ENCODE measurements at places on chromosomes 16 and 17.
A peak's percentile ranks its signal among the peaks of the same experiment; 100 is the strongest.

GRCh38 chr17:43556292-43556691 is 10.2 kb upstream of the ETV4 start:
- DNase-seq, result no peak

- peak; percentile 75 for DNase-seq
Observed at GRCh38 chr17:60142872-60143499, 6.8 kb upstream of the CA4 start.

DNA sequence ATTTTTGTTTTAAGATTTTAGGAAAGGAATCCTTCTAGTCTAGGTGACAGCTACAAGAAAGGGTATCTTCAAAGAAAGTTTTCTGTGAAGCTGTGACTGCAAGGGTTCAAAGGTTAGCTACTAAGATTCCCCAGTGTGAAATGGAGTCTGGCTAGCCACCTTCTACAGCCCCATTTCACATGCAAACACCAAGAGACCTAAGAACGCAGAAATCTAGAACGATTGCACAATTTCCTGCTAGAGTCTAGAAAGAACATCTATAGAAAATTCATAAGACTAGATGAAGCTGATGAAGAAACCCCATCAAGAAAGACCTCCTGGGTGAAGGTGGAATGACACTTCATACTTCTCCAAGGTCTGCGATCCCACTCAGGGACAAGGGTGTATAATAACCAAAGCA is 77.1 kb downstream of the STX8 start:
- DNase-seq, result no peak

DNA sequence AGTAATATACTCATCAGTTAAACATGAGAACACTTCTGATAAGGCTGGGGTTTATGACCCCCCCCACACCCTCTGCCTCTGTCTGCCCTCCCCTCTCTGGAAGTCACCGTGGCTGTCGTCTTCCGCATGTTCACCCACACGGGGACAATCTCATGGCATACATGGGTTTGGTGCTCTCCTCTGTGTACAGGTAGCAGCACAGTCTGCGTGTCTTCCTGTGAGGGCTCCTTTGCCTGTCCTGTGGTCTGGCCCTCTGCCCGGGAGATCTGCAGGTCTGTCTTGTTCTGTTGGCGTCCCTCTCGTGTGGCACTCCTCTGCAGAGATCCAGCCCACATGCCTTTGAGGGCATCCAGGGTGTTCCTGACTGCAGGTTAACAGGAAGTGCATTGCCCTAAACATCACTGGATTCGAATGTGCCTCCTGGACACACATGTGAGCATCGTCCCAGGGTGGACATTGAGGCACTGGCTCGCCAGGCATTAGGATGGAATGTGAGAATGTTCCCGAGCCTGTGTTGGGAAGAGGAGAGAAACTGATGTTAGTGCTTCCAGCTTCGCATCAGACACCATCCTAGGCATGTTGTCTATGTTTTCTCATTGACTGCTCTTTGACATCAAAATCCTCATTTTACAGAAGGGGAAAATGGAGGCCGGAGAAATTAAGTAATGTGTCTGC is 54.5 kb downstream of the NKD1 start:
- no peak for DNase-seq

GRCh38 chr17:38702916-38703741 is 1.9 kb upstream of the MLLT6 start:
- no peak for DNase-seq

GRCh38 chr17:76241204-76241538 is 878 bp upstream of the RNF157 start:
- DNase-seq, result no peak

- no peak for DNase-seq
Observed at GRCh38 chr16:88055356-88055755, 104.1 kb downstream of the BANP start.

- peak; percentile 74 for DNase-seq
Observed at GRCh38 chr16:79770244-79771064, 169.9 kb upstream of the MAF start.

GRCh38 chr16:1659031-1659430 is 19.0 kb upstream of the JPT2 start:
- no peak for DNase-seq

GRCh38 chr16:193441-193840 is 13.2 kb downstream of the HBQ1 start:
- no peak for DNase-seq

- no peak for DNase-seq
Observed at GRCh38 chr17:1050246-1050995, 53.5 kb downstream of the TIMM22 start.

- no peak for DNase-seq
Observed at GRCh38 chr16:84136331-84137125, 8.4 kb downstream of the HSDL1 start.

DNA sequence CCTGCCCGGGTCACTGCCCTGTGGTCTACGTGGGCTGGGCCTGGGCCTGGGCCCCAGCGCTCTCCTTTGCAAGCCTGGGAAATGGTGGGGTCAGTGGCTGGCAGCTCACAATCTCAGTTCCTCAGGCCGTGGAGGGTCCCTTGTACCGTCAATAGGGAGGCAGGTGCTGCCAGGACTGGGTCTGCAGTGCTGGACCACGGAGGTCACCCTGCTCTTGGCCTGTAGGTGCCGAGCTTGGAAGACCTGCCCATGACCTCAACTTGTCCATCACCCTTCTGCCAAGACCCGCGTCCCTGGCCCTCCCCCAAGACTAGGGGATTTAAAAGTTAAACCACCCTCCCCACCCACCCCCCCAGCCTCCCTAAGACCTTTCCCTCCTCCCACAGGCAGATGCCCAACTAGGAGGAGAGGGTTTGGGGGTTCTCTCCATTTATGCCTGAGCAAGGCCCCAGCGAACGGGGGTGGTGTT is 2.5 kb downstream of the TBX2 start:
- DNase-seq, result no peak

GRCh38 chr17:33688771-33689170 is 395.7 kb upstream of the ASIC2 start:
- no peak for DNase-seq

GRCh38 chr17:7340179-7340578 is 3.9 kb downstream of the ACAP1 start:
- DNase-seq, result no peak

- no peak for DNase-seq
Observed at GRCh38 chr17:74052993-74053711, 150.3 kb upstream of the RPL38 start.

DNA sequence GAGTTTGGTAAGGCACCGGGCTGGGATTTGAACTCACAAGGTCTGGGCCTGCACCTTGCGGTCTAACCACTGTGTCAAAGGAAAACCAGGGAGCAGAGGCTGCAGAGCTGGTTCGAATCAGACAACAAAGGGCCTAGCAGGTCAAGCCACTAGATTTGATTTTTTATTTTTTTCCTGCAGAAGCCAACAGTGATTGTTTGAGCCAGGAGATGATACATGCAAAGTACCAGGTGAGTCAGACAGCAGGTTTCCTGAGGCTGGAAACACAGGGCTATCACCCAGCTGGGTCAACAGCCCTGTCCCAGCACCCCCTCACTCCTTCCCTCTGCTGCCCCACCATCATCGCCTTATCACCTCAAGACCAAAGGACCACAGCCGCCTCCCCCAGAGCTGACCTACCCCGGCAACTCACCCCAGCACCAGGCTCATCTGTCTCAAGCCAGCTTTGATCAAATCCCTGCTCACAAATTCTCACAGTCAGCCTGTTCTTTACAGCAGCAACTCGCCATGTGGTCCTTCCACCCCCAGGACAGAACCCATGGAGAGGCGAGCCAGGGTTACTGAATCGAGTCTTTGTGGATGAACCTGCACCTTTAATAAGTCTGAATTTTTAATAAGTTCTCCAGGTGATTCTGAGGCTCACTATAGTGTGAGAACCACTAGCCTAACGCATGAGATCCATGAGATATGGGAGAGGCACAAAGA is 13.0 kb upstream of the KRT19 start:
- DNase-seq, result no peak

GRCh38 chr17:46198233-46198632 is 5.0 kb upstream of the KANSL1 start:
- no peak for DNase-seq

DNA sequence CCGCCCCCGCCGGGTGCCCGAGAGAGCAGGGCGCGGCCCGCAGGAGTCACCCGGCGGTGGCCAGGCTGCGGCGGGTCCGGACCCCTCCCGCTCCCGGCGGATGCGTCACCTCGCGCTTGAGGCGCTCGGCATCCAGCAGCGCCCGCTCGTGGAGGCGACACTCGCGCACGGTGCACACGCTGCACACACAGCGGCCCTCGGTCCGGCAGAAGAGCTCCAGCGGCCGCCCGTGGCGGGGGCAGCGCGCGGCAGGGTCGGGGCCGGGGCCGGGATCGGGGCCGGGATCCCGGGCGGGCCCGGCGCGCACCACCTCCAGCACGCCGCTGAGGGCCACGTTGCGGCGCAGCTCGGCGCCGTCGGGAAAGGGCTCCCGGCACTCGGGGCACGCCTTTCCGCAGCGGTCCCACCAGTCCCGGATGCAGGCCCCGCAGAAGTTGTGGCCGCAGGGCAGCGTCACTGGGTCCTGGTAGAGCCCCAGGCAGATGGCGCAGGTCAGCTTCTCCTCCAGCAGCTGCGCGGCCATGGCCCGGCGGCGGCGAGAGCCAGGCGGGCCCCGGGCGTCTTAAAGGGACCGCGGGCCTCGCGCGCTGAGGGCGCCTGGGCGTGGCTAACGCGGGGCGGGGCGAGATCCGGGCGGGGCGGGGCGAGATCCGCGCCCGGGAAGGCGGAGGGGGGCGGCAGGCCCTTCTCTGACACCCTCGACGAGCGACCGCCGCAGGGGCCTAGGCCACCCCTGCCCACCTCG is at the start of gene TRIM65:
TRIM65 (minus strand) TSS at position 537 of the 745 bp plus-strand sequence; CDS start at position 523, 14 bp downstream.
- peak; percentile 86 for DNase-seq

GRCh38 chr17:74920642-74921025 is 2.4 kb downstream of the USH1G start:
- DNase-seq, result no peak

GRCh38 chr17:34519282-34519681 is 60.1 kb upstream of the TMEM132E start:
- DNase-seq, result peak; percentile 9

DNA sequence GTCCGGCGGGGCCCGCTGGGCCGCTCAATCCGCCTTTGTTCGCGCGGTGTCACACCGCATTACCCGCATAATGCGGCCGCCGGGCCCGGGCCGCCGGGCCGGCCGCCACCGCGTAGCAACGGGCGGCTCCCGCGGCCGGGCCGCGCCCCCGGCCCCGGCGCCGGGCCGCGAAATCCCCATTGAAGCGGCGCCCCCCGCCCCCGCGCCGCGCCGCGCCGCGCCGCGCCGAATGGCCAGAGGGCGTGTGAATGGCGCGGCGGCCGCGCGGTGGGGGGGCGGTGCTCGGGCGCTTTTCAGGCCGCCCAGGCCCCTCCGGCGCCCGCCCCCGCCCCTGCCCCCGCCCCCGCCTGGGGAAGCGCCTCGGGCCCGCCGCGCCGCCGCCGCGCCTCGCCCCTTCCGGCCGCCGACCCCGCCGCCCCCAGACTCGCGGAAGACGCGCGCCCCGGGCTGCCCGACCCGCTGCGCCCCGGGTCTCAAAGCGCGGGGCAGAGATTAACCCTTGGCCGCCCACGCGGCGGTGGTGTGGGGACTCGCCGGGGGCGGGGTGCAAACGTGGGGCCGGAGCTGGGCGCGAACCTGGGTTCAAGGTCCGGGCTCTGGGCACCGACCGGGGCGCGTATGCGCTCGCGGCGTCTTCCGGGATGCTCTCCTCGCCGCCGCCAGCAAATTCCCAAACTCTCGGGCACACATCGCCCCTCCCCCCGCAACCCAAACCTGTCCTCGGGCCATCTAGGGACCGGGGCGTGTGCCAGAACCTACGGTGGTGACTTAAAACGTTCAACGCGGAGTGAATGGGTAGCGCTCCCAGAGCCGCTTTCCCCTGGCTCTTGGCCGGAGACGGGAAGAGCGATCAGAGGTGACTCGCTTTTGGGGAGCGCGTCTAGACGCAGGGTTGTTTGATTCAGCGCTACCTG is 46.7 kb downstream of the WNT3 start:
- DNase-seq, result peak; percentile 75

DNA sequence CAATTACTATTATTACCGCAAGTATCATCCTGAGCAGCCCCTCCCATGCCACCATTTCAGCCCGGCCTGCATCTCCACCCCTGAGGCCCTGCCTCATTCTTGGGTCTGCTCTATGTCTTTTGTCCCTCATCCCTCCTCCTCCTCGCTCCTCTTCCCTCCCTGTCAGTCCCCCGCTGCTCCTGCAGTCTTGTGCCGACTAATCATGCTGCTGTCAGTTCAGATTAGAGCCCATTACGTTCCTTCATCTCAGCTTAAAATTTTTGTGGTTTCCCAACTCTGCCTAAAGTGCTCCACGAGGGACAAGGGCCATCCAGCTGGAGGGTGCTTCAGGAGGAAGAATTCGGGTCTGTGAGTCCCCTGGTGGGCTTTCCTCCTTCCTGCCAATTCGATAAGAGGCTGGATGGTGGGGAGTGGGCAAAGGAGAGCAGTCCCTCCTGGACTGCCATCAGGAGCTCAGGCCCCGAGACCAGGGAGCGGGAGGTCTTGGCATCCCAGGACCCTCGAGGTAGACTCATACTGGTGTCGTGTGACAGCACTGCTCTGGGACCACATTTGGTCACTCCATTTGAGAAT is 32.9 kb upstream of the GOSR2 start:
- no peak for DNase-seq

GRCh38 chr17:42120770-42121769 is at the start of gene KAT2A:
Gene KAT2A (minus strand): TSS chr17:42121367. CDS start chr17:42121304, 63 bp downstream.
- peak; percentile 82 for DNase-seq

- no peak for DNase-seq
Observed at GRCh38 chr17:72667096-72668063, 425.1 kb downstream of the SLC39A11 start.

GRCh38 chr16:76634847-76635697 is 357.9 kb downstream of the CNTNAP4 start:
- DNase-seq, result no peak

DNA sequence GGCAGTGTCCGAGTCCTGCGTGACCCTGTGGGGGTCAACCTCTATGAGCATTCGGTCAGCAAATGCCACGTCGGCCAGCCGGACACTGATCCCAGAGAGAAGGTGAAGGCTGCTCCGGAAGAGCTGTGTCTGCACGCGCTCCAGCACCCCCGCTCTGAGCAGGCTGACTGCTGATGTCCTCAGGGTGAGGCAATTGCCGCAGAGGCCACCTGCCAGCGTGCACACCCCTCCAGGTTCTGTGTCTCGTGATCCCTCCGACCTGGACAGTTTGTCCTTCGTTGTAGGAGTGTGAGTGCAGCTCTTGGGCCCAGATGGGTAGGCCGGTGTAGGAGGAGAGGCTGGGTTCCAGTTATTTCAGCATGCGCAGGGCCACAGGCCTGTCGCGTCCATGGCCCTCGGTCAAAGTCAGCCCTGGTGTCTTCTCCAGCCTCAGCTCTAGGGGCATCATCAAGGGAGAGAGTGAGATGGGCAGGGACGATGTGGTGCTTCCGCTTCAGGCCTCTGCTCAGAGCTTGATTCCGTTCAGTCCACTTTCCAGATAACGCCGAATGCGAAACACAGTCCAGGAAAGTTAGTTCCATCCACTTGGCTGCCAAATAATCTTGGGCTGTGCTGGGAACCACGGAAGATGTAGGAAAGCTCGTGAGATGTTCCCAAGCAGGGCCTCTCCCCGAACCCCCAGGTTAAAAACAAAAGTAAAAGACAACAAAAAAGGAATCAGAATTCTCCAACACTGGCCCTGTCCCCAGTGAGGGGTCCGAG is 15.1 kb upstream of the NCBP3 start:
- no peak for DNase-seq

- no peak for DNase-seq
Observed at GRCh38 chr16:54009464-54010176, 277.0 kb downstream of the IRX3 start.

All from B cell (primary cell).